T1000 (cell line): ENCODE measurements at places on chromosomes 5 and 9.

GRCh38 chr9:94754976-94755475, 28.5 kb downstream of the AOPEP start:
- DNase-seq, result no peak

DNA sequence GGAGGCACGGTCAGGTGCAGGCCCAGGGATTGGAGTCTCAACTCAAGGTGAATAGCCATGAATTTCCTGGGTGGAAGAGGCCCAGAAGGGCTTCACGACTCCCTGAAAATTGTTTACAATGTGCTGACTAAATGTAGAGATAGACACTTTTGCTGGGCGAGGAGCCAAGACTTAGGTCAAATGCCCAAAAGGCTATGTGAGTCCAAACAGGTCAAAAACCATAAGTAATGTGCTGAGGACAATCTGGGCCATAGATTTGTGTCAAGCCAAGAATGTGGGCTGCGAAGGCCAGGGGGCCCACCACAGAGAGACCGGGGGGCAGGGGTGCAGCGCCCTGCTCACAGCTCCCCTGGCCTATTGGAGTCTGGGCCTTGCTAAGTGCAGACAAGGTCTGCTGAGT, 197.8 kb downstream of the HSPA4 start:
- no peak for DNase-seq

DNA sequence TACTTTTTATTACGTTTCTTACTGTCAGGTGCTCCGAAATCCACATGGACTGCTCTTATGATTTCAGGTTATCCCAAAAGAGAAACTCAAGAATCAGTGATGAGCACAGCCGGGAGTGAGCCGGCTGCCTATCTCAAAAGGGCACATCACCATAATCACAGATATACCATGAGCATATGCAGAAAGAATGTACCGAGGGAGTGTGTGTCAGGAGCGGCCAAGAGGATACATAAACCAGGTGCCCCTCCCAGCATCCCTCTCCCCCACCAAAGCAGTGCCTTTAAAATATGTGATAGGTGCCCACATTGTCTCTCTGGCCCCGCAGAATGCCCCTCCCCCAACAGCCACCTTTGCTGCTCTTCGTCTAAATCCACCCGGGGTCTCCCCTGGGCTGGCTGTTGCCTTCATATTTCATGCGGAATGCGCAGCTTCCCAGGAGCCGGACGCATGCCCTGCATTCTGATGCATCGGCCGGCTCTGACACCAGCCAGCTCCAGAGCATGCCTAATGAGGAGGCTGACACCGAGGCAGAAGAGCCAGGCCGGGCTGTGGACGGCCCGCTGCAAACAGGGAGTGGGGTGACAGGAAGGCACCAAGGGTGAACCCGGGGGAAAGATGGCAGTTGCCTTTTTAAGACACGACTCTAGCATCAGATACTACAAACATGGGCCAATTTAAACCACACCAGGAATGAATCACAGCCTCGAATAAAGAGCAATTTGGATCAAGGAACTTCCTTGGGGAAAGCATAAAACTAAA, 652.3 kb downstream of the BNC2 start:
- DNase-seq, result no peak

GRCh38 chr5:113166852-113167366, 190.3 kb downstream of the DCP2 start:
- peak; percentile 51 for DNase-seq

- DNase-seq, result no peak
Measured at GRCh38 chr9:89523948-89524347, 26.0 kb upstream of the SEMA4D start.

- DNase-seq, result no peak
Measured at GRCh38 chr9:135036861-135037465, 50.5 kb upstream of the OLFM1 start.

DNA sequence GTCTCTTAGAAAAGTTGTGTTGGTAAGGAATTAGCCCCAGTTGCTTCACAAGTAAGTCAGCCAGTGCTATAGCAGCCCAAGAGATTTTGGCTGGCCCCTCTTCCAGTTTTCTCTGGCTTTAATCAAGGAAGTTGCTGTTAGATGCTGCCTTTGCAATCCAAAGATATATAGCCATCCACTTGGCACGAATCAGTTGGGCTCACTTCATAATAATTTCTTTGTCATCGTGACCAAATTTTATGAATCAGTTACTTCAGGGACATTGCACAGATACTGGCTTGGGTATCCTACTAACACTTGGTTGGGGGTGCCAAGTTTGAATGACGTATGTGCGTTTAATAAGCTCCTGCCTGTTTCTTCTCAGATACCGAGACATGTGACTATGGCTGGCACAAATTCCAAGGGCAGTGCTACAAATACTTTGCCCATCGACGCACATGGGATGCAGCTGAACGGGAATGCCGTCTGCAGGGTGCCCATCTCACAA, 81.5 kb downstream of the VCAN start:
- no peak for DNase-seq

DNA sequence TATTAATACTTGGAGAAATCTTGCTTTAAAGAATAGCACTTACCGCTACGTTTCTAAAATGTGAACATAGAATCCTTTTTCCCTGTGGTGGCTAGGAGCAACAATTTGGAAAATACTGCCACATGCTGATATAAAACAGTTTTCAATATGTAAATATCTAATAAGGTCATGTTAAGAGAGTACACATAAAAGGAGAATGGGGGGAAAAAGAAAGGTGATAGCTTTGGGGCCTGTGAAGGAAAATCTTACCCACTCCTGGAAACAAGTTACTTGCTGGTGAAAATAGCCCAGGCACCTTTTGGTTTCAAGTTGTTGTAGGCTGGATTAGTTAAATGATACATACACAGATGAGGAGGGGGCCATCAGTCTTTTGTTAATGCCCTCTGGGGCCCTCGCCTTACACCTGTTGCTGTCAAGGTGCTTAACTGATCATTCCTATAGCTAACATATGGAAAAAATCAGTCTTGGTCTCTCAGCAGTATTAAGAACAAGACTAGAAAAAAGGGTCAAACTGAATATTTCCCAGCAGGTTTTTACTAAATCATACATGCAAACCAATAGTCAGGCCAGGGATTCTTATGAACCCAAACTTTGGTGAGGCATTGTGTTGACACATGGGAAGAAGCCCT, 24.1 kb downstream of the FYB1 start:
- no peak for DNase-seq

DNA sequence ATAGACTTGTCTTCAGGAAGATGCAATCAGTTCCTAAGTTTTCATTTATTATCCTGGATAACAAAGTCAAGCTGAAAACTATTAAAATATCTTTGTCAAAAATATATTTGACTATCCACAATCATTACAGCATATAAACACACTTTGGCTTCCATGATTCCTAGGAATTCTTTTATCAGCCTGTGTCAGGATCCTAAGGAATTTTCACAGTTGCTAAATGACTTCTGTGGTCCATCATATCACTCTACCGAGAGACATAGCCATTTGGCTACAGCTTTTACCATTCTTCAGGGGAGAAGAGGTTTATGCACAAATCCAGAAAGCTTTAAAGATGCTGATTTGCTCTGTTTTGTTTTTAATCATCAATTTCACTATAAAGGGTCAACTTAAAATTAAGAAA, 128.3 kb downstream of the MLLT3 start:
- DNase-seq, result no peak

- DNase-seq, result no peak
Measured at GRCh38 chr5:74386571-74387334, 253.8 kb downstream of the ENC1 start.

- DNase-seq, result no peak
Measured at GRCh38 chr9:16265688-16266087, 604.8 kb downstream of the BNC2 start.

DNA sequence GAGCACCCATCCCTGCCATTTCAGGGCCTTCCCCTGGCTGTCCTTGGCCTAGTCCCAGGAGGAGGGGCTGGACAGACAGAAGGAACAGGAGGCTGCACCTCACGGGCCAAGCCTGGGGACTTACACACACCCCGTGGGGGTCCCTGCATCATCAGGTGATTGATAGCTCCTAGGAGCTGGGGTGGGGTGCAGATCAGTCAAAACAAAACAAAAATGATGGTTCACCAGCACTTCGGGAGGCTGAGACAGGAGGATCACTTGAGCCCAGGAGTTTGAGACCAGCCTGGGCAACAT, 169.3 kb downstream of the GAPVD1 start:
- no peak for DNase-seq

GRCh38 chr5:25415970-25416369, 771.2 kb upstream of the CDH10 start:
- DNase-seq, result no peak

- DNase-seq, result no peak
Measured at GRCh38 chr9:126365780-126366179, 39.2 kb downstream of the MVB12B start.

DNA sequence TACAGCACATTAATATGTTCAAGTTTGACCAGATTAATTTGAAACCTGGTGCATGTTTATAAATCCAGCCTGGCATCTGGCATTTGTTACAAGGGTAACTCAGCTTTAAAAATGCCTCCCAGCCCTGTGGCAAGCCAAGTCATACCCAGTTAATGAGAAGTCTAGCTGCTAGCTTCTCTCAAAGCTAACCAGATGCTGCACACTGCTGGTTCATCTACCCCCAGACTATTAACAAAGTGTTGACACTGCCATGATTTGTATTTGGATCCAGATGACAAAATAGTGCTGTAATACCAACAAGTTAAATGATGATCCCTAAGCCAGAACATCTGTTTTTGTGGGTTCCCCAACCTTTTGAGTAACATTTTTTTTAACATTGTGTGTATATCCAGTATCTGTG, 573.7 kb upstream of the DAB2 start:
- DNase-seq, result no peak

GRCh38 chr5:11672385-11673085, 231.7 kb downstream of the CTNND2 start:
- no peak for DNase-seq

- no peak for DNase-seq
Measured at GRCh38 chr9:8208465-8208864, 408.9 kb upstream of the DMAC1 start.

DNA sequence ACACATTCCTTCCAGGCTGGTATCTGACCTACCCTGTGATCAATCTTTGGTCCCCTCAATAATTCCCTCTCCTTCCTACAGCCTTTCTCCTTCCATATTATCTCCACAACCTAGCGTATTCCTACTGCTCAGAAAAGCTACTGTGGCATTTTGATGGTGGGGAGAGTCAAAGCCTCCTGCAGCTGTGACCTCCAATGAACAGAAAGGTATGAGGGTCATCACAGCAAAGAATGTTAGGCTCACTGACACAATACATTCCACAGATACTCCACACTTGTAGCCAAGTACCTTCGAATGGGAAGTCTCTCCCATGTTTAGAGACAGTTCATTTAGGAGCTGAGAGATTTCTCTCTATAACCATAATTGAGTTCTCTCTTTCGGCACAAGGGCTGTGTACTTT, 5.9 kb downstream of the FBN2 start:
- no peak for DNase-seq

DNA sequence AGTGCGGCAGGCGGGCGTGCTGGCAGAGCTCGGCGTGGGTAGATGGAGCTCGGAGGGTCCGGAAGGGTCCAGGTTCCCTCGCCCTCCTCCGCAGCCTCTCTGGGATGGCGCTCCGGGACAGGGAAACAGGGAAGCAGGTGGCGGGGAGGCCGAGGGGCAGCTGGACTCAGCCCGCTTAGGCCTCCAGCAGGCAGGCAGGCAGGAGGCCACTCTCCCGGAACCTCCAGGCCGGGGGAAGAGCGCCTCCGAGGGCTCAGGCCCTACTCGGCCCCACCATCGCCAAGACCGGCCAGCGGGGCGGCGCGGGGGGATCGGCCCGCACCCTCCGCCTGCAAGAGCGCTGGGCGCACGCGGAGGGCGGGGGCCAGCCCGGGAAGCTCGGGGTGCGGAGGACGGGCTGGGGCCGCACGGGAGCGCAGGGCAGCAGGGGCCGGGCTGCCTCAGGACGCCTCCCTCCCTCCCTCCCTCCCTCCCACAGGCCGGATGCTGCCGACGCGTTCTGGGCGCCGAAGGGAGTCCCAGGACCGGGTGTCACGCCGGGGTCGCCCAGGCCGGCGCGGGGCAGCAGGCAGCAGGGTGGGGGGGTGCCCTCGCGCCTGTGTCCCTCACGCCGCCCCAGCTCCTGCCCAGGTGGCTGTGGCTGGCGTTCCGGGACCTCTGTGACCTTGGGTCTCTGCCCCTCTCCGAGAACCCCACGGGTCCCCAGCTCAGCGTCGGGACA, 977 bp downstream of the MGAT4B start:
- DNase-seq, result no peak

DNA sequence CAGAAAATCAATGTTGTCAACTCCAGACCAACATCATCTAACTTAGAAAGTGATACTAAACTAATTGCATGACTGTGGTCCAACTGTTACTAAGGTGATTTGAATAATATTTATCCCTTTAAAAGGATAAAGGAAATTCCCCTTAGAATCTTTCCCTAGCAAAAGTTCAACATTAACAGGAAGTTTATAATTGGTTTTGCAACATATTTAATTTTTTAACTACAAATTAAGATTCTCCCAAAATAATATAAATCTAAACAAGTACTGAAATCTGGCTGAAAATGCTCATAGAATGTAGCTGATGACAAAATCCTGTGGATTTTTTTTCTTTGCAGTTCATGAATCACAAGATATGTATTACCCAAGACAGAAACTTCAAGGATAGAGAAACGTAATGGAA, 151.4 kb downstream of the LPAR1 start:
- DNase-seq, result no peak

DNA sequence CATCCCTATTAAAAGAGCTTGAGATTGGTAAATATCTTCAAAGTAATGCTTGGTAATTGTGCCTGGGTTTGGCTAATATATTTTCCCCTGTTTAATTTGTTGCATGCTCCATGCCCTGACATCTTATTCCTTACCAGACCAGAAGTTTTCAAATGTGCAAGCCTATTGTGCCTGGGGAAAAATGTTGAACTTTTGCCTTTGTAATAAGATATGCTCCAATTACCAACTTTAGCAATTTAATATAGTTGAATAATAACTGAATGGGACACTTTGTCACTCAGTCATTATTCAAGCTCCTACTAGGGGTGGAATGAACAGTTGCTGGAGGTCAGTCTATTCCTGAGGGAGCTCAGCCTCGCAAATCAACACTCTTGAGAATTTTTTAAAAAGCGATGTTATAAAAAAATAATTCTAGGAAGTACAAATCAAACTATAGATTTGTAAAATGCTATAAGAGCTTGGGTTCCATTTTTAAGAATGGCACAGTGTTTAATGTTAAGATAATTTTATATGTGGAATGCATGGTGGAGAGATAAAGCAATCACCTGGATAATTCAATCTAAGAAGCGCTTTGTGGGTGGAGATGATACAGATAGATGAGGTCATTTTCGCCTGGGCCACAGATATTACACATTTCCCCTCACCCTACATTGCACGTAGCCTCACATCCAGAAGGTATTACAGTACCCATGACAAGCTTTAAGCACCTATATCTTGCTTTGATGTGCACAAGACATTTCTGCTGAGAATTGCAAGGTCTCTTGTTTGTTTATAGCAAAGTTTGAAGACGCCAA, 231.8 kb downstream of the PIK3R1 start:
- no peak for DNase-seq

DNA sequence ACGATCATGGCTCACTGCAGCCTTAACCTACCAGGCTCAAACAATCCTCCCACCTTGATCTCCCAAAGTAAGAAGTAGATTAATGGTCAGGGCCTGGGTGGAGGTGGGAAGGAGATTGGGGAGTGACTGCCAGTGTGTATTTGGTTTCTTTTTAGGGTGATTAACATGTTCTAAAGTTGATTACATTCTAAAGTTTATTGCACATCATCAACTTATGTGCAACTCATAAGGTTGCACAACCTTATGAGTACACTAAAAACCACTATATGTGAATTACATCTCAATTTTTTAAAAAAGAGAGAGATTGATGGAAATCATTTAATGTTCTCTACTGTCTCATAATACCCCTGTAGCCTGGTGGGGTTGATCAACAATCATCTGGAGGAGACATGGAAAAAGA, 218.1 kb downstream of the AOPEP start:
- no peak for DNase-seq

- DNase-seq, result no peak
Measured at GRCh38 chr5:40465416-40465815, 214.3 kb upstream of the PTGER4 start.
